Stimulated activated CD8-positive, alpha-beta memory T cell treated with anti-CD3 and anti-CD28 coated beads, Interleukin-7, amount 100 ng/mL, for 4 hours (primary cell): ENCODE measurements at places on chromosomes 5 and 9.

DNA sequence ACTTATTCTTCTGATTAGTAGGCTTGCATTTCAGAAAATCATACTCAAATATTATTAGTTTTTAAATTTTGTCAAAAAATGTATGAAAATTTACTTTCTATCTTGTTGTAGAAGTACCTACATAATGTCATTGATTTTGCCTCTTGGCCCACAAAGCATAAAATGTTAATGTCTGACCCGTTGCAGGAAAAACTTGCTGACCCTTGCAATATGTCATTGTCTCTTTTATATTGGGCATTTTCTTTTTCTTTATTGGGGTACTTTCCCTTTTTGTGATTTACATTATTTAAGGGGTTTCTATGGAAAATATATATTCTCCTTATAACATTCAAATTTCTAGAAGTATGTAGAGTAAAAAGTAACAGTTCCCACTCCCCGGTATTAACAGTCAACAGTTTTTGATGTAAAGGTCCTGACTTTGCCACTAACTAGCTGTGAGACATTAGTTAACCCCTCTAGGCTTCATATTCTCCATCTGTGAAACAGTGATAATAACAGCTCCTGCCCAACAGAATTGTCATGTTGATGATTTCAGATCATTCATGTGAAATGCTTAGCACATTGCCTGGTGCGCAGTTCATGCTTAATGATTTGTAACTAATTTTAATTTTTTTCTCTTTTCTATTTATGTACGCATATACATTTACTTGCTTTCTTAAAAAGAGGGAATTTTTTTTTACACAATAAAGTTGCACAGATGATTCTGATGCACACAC lies 243.2 kb downstream of the ARHGAP26 start:
- no peak for DNase-seq

DNA sequence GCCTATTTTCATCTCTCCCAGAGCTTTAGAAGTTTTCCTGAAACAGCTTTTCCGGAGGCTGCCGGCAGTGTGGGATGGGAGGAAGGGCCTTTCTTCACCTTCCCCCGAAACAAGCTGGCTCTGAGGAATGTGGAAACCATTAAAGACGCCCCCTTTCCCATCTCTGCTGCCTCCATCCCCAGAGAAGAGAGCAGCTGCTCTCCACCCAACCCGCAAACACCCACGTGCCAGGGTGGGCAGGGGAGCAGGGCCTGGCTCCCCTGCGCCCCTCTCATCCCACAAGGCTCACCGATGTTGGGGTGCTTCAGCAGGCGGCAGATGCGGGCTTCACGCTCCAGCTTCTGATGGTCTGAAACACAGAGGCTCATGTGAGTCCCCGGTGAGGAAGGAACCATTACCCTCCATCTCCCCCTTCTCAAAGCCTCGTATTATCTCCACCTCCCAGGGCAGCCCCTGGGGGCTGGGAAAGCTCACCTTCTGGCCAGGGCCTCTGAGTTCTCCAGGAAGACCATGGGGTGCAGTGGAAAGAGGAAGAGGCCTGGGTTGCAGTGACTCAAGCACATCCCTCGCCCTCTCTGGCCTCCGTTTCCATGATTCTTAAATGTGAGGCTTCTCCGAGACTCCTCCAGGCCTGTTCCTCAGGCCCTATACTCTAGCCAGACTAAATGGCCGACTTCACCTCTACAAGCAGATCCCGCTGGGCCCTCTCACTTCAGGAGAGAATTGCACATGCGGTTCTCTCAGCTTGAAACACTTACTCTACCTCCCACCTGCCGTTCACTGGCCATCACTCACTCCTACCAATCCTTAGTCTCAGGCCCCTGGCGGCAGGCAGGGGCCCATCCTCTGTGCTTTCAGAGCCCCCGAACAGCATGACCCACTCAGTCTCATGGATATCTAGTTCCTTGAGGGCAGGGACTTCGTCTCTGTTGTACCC lies 24.6 kb downstream of the CAMK2A start:
- no peak for DNase-seq

- DNase-seq, result no peak
Observed at GRCh38 chr9:9612270-9612669, 1000.5 kb downstream of the PTPRD start.

DNA sequence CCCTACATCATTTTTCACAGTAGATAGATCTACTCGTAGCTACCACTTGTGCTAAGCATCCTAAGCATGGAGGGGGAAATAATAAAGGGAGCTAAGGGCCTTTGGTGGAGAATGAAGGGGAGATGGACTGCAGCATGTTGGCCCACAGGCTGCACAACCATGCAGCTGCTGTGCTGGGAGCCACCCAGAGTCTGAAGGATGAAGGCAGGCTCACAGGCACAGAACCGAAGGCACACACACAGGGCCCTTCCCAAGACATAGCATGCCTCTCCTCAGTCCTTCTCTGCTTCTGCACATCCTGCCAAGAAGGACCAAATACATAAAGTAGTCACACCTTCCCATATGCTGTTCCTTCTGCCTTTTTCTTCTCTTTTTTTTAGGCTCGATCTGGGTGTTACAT lies 6.6 kb downstream of the FAM193B start:
- no peak for DNase-seq

- DNase-seq, result no peak
Observed at GRCh38 chr5:97242341-97242740, 59.3 kb upstream of the RIOK2 start.

GRCh38 chr5:62587737-62588136 lies 9.1 kb downstream of the LRRC70 start:
- DNase-seq, result no peak

- no peak for DNase-seq
Observed at GRCh38 chr9:15576350-15577050, 23.7 kb downstream of the CCDC171 start.

DNA sequence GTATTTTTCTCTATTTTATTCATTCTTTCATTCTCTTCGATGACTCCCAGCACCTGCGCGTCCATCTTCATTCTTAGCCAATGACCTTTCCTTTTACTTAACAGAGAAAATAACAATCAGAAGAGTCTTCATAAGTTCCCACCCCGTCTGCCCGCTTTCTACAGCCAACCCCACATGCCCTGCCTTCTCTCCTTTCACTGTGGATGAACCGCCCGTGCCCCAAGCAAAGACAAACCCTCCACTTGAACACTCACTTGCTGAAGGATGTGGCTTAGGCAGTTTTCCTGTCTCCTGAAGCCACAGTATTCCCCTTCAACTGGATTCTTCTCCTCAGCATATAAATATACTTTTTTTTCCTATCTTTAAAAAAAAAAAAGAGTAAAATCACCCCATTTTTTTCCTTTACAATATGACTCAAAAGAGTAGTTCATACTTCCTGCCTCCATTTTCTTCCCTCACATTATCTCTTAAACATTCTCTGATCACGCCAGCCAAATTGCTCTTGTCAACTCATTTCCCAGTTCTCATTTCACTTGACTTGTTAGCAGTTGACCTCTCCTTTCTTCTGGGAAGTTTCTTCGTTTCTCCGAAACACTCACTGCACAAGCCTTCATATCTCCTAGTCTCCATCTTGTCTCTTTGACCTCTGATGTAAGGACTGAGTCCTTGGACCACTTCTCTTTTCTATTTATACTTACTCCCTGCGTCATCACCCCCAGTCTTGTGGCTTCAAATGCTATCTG lies 11.1 kb downstream of the NIPSNAP3B start:
- DNase-seq, result no peak

DNA sequence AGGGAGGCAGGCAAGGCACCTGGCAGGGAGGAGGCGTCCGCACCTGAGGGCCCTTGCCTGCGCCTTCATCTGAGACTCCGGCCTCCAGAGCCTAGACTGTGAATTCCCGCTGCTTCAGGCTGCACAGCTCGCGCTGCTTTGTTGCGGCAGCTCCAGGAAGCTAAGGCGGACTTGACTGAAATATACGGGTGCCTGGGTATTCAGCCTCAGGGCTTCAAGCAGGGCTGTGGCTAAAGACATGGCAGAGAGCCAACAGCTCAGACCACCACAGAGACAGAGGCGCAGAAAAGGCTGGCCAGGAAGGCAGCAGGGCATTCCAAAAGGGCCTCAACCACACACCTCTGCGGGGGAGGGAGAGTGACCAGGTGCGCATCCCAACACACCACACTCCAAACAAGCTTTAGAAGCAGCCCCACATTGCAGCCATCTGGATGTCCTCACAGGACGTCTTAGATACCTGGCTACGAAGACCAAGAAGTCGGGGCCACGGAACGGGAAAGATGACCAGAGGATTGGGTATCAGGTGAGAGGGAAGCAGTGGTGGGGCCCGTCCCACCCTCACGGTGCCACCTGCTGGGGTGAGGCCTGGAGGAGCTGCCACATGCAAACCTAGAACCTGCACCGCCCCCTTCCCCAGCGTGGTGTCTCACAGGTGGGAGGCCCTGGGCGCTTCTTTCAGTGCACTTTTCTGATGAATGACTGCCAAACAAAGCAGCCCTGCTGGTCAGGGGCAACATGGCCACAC lies 1.7 kb upstream of the DPH7 start:
- DNase-seq, result no peak

- DNase-seq, result no peak
Observed at GRCh38 chr9:36165826-36166167, 3.4 kb upstream of the CCIN start.

GRCh38 chr5:178237431-178238312 lies 5.1 kb upstream of the PHYKPL start:
- DNase-seq, result no peak

DNA sequence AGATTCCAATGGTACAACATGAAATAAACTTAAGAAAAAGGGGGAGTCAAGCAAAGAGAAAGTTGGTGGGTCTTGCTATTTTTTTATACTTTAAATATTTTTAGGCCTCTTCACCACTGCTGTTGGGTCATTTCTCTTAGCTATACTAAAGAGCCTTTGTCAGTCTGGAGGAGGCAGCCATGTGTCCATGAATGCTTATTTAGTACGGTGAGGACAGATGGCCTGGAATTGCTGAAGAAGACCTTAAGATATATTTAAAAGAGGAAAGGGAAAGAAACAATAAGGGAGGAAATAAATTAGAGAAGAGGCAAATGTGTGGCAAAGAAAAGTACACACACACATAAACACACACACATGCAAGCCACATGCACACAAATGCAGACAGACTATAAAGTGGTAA lies 560.5 kb upstream of the MEF2C start:
- no peak for DNase-seq

DNA sequence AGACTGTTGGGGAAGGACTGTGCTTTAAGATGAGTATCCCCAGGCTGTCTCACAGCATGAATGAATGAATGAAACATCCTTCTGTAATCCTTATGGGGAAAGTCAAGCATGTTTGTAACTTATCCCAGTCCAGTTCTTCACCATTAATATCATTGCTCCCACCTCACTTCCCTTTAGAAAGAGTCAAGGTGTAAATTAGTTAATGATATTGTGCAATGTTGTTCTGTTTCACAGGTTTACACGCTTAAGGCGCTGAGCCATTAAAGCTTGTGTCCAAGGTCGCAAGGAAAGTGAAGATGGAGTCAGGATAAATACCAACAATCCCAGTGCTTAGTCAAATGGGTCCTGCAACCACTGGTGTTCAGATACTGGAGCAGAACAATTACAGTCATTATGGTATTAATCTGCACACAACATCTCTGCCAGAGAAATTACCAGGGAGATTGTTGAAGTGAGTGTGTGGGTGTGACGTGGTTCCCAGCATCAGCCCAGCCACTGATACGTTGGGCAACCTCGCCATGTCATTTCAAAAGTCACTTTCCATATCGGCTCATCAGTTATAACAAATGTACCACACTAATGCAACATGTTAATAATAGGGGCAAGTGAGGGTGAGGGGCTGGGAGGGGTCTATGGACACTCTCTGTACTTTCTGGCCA lies 1.5 kb upstream of the MYO10 start:
- no peak for DNase-seq

GRCh38 chr9:115364991-115365390 lies 247.0 kb upstream of the TNC start:
- no peak for DNase-seq

DNA sequence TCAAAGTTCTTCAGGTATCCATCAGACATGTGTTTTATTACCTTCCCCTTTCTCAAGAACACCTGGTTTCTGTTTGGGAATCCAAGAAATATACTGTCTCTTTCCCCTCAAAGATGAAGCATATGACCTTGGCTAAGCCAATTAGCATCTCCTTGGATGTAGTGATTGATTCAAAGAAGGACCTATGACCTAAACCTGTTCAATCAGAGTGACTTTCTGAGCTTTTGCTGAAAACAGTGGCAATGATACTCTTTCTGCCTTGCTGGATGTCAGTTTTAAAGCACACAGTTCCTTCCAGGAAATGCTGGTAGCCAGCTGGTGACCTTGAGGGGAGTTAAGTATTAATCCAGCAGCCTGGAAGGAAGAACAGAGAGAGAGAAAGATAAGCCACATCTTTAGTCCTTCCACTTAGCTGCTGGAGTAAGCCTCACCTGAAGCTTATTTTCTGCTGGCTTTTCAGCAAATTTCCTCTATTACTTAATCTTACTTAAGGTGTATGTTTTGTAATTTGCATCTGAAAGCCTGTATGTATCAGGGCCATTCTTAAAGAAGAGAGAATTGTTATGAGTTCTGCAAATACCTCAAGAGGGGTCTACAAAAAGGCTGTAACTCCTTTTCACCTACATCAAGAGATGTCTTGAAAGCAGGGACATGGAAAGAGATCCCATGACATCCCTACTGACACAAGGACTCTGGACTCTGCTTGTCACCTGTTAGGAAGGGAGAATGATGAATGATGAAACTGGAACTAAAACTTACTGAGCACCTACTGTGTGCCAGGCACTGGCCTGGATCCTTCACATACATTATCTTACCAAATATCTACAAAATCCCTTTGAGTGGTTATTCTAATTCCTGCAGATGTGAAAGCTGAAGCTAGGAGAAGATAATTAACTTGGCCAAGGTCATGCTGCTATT lies 35.2 kb upstream of the PIK3R1 start:
- no peak for DNase-seq

GRCh38 chr9:92952906-92953610 lies 5.7 kb downstream of the FGD3 start:
- no peak for DNase-seq

DNA sequence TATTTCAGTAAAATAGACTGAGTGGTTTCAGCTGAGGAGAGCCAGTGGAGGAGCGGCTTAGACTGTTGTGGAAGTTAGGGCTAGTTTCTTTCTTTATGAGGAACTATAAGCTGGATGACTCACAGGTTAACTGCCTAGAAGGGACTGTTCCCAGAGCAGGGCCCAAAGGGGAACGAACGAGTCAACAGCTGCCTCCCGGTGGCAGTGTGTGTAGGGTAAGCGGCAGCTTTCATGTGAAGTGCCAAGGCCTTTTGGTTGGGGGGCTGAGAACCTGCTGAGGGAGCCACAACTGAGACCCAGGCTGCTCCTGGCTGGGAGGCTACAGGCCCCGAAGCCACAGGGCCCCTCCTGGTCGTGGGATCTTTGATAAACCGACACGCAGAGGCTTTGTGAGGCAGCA lies 7.0 kb downstream of the SQSTM1 start:
- DNase-seq, result peak; percentile 39
